ENCODE measurements at places on chromosomes 16 and 17. TPM values are rescaled to one million over a fixed set of nuclear protein-coding genes. Genes with fewer than 3 reads are reported as not detected.

CEMP1 gene
- not detected for total RNA-seq

PDILT gene
- total RNA-seq = not detected

ABCA6 gene
- not detected for total RNA-seq

HES7 gene
- under 0.01 TPM for total RNA-seq

KRTAP4-5 gene
- not detected for total RNA-seq

GAS7 gene
- 8.5 TPM for total RNA-seq

MYH13 gene
- not detected for total RNA-seq

AURKB gene
- total RNA-seq = 163 TPM

KRTAP9-2 gene
- not detected for total RNA-seq

METRNL gene
- total RNA-seq = 78.3 TPM

HBA1 gene
- total RNA-seq = not detected

PLLP gene
- total RNA-seq = 9.6 TPM
